ENCODE measurements at places on chromosomes 6 and 20. TPM values are rescaled to one million over a fixed set of nuclear protein-coding genes. Genes with fewer than 3 reads are reported as not detected.

Gene MARCKS
- 184 TPM for total RNA-seq

DNA sequence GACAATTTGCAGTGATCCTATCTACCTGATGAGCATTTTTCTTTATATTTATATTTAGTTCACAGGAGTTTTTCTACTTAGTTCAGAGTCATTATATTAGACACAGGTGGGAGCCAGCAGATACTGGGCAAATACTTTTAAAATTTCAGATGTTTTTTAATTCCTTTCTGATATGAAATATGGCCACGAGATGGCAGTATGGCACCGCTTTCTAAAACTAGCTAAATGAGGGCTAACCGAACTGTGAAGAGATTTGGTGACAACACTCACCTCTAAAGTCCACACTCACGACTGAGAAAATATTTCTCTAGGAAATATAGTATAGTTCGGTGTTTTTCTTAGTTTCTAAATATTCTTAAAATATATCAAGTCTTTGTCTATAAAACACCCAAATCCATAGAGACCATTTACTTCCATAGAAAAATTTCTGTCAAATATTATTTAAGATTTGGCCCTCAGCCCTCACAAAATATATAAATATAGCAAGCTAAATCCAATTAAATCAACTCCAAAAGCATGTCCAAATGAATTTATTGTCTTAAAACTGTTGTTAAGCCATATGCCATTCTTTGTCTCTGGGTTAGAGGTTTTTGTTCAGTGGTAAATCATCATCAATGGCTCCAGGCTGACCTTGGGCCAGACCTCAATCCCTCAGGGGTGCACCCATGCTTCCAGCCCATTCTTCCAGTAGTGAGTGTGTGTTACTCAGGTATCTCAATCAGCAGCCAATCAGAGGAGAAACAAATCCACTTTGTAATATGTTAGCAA lies 63.6 kb downstream of the HUS1B start:
- peak; percentile 69 for DNase-seq

- no peak for DNase-seq
These were observed 187.1 kb downstream of the ID4 start for GRCh38 chr6:20024316-20024673.

DNA sequence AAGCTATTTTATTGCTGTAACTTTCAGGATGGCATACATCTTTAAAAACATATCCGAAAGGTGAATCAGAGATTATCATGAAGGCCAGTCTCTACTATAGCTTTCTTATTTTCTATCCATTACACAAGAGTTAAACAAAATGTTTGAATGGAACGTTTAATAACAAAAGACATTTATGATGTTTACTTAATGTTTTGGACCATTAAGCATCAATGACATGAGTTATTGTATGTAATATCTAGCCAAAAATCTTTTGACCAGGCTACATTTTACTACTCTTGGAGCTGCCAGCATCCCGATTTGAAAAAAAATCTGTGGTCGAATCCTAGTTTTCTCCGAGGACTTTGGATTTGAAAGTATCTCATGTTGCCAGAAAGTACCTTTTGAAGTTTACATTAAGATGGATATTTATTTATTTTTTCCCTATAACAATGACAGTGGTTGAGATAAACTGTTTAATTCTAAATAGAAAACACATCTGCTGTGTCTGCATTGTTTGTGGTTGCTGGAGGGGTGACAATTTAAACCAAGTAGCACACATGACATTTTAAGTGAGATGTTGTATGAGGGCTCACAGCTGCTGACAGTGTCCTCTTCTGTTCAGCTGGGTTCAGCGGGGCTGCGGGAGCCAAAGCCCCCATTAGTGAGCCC lies 293.7 kb upstream of the TCF21 start:
- DNase-seq: peak; percentile 54

DNA sequence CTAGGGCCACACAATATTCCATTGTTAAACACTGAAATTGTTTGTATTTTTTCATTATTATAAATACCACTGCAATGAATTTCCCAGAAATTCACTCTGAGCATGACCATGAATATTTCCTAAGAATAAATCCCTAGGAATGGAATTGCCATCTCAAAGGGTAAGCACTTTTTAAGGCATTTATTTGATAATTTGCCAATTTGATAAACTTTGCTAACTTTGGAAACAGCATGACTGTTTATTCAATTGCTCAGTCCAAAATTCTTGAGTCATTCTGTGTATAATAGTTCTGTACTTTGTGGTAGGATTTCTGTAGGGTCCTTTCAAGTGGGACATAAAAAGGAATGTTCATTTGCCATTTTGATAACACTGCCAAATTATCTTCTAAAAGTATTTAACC lies 44.2 kb upstream of the TOX2 start:
- peak; percentile 69 for DNase-seq

GRCh38 chr20:6426287-6426891 lies 303.6 kb upstream of the FERMT1 start:
- no peak for DNase-seq

All from M059J (cell line).